Activated CD8-positive, alpha-beta memory T cell treated with anti-CD3 and anti-CD28 coated beads, Interleukin-2, amount 10 ng/mL, durations not matched to agents 7 days and 5 days (primary cell): ENCODE measurements at places on chromosomes 12 and 14. TPM values are rescaled to one million over a fixed set of nuclear protein-coding genes. Genes with fewer than 3 reads are reported as not detected.

DNA sequence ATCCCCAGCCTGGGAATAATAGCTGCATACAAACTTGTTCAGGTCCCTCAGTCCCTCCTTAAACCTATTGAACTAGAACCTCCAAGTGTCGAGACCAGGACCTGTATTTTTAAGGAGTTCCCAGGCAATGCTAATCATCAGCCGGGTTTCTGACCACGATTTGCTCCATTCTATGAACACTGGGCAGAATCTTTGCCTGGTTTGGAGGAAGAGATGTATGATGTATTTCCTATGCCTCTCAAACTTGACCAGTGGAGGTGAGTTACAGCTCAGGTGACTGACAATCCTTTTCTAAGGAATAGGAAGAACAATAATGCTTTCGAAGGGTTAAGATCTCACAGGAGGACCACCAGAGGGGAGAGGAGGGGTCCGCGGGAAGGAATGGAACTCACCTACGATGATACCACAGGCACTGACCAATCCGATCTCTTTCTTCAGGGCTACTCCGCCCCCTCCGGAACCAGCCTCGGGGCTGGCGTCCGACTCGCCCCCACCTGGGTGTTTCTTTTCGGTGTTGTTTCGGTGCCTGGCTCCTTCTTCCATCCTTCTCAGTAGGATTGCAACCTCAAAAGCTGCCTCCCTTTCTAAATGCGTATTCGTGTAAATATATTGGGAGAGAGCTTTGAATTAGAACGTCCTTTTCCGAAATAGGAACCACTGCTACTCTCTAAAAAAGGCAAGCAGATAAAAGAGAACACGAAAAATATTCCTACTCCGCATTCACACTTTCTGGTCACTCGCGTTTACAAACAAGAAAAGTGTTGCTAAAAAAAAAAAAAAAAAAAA is 895 bp downstream of the SLC7A8 start:
- no peaks in the 10 kb centered on the region for H3K36me3 ChIP-seq
- peaks cover 2% of the 10 kb centered on the region for H3K4me1 ChIP-seq
- H3K27me3 ChIP-seq: peaks cover 39% of the 10 kb centered on the region

- H3K36me3 ChIP-seq: peaks cover 5% of the 10 kb centered on the region
- peaks cover 24% of the 10 kb centered on the region for H3K4me1 ChIP-seq
- no peak overlapping the region for H3K4me3 ChIP-seq
- DNase-seq: no peak
These were observed 25.4 kb upstream of the PPP2R5C start for GRCh38 chr14:101736071-101736470.

Gene SMOC1
- not detected for total RNA-seq

Gene LRRC23
- 4.9 TPM for total RNA-seq

DNA sequence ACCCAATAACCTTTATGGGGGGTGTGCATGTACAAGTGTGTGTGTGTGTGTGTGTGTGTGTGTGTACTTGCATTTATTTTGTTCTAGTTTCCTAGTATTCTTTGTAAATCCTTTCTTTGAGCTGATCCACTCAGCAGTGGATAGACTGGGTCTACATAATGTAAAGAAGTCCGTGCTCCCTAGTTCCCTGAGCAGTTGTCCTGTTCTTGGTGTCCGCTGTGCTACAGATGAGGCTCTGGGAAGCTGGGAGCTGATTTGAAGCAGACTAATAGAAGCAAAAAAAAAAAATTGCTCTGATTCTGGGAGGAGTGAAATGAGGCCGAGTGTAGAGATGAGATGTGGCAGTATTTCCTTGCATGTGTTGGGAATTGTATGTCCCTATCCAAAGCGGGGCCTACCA is 150.4 kb upstream of the WSCD2 start:
- H3K4me3 ChIP-seq: no peak overlapping the region
- H3K36me3 ChIP-seq: no peaks in the 10 kb centered on the region
- H3K27ac ChIP-seq: no peak overlapping the region
- H3K4me1 ChIP-seq: no peaks in the 10 kb centered on the region

DNA sequence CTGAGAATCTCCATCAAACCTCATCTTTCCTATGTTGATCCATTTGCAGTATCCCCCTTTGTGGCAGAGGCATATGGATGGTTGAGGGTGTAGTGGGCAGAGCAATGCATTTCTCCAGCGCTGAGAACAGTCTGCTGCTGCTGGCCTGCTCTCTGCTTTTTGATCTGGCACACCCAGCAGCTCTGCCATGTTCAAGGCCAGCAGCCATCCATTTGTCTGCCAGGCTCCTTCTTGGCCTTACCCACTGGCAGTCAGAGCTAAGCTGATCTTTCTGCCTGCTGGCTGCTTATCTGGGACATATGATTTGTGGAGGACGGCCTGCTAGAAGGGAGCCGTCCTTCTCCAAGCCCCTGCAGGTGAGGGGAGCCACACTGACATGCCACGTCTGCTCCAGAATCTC is 17.0 kb downstream of the NPC2 start:
- H3K36me3 ChIP-seq: peaks cover 1% of the 10 kb centered on the region
- no peak for DNase-seq
- no peak overlapping the region for H3K27ac ChIP-seq
- no peaks in the 10 kb centered on the region for H3K4me1 ChIP-seq

Gene BDKRB1
- total RNA-seq: not detected

Gene YLPM1
- total RNA-seq: 64.1 TPM

DNA sequence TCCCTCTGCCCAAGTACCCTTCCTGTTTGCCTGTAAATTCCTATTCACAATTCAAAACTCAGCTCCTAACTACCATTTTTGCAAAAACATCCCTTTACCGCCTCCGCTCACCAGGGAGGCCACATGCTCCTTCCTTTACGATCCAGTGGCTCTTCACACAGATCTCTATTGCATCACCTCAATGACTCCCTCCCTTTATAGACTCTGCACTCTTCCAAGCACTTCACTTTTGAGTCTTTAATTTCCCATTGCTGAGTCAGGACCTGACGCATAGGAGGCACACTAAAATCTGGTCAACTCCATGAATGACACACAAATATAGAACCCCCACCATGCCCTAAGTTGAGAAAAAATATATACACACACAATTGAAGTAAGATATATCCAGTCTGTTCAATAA is 45.9 kb downstream of the PPP1R13B start:
- no peaks in the 10 kb centered on the region for H3K36me3 ChIP-seq
- H3K27me3 ChIP-seq: no peaks in the 10 kb centered on the region
- H3K4me1 ChIP-seq: peaks cover 2% of the 10 kb centered on the region
- H3K4me3 ChIP-seq: no peak overlapping the region
- no peak overlapping the region for H3K27ac ChIP-seq

DNA sequence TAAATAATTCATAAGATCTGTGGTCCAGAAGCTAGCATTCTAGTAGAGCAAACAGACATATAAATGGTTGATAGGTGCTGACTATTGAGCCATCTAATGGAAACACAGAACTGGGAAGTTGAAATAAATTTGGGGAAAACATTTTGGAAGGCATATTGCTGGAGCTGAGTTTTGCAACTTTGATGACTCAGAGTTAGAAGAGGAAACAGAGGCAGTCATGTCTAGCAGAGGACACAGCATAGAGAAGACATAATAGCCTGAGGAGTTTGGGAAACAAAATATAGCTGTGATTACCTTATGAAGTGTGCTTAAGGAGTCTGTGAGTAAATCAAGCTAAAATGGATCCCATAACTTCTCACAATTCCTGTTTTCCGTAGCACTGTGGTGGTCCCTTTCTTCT is 86.9 kb upstream of the FLRT2 start:
- no peak overlapping the region for H3K4me3 ChIP-seq
- H3K36me3 ChIP-seq: no peaks in the 10 kb centered on the region
- H3K27ac ChIP-seq: no peak overlapping the region
- DNase-seq: no peak

DNA sequence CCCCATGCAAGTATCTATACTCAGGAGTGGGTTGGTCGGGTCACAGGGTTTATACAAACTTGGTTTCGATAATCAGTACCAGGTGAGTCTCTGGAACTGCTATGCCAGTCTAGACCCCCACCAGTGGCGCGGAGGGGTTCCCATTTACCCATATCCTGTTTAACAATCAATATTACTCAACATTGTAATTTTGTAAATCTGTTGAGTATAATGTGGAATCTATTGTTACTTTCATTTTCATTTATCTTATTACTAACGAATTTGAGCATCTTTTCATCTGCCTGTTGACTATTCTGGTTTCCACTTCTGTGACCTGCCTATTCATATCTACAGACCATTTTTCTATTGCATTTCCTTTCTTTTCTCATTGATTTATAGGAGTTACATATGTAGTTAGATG is 275.2 kb upstream of the CRY1 start:
- peak overlapping the region; percentile 97 for H3K27ac ChIP-seq
- peaks cover 63% of the 10 kb centered on the region for H3K4me1 ChIP-seq
- DNase-seq: peak; percentile 75
- peak overlapping the region; percentile 75 for H3K4me3 ChIP-seq
- no peaks in the 10 kb centered on the region for H3K27me3 ChIP-seq

DNA sequence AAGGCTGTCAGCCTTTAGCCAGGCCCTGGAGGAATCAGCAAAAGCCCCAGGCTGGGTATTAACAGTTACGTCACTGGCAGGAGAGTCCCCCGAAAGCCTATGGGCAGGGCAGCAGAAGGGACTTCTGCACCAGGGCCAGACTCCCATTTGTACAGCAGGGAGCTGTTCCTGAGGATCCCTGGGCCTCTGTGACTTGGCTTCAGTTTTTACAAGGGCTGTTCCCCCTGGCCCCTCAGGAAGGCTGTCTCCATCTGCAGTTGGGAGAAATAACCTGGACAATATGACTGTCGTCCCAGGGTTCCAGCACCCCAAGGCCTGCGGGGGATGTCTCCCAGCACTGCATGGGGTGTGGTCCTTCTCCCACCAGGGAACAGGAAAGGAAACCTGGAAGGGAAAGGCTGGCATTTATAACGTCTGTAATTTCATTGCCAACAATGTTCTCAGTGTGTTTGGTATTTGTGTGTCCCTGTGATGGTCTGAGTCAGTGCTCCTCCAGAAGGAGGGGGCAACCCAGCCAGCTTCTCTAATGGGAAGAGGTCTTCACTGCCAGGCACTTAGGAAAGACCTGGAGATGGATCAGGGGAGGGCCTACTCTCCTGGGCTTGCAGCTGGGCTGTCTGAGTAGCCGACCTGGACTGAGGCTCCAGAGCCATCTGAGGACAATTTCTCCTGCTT is 42.4 kb downstream of the ERH start:
- no peaks in the 10 kb centered on the region for H3K36me3 ChIP-seq
- H3K4me3 ChIP-seq: no peak overlapping the region
- DNase-seq: no peak
- no peak overlapping the region for H3K27ac ChIP-seq
- H3K27me3 ChIP-seq: no peaks in the 10 kb centered on the region

Gene CLEC9A
- total RNA-seq: not detected

DNA sequence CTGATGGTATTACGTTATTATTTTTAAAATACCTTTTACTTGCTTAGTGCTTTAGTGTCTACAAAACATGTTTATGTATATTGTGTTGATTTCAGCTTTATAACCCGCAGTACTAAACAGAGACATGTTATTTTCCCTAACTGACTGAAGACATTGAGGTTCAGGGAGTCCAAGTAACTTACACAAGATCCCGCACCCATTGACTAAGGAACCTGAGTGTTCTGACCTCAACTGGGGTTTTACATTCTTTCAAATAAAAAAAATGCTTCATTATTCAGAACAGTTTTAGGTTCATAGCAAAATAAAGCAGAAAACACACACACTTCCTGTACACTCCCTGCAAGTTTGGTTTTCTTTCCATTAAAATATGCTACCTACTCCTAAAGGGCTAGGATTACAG is 60.4 kb upstream of the METAP2 start:
- no peak overlapping the region for H3K4me3 ChIP-seq
- H3K27ac ChIP-seq: no peak overlapping the region
- DNase-seq: no peak
- no peaks in the 10 kb centered on the region for H3K4me1 ChIP-seq
- peaks cover 18% of the 10 kb centered on the region for H3K27me3 ChIP-seq

GRCh38 chr14:45181329-45181728 is 45.6 kb downstream of the FANCM start:
- no peak overlapping the region for H3K4me3 ChIP-seq
- no peak for DNase-seq
- no peaks in the 10 kb centered on the region for H3K27me3 ChIP-seq
- H3K4me1 ChIP-seq: no peaks in the 10 kb centered on the region
- H3K27ac ChIP-seq: no peak overlapping the region

Gene TMEM132C
- total RNA-seq: not detected

Gene FOXG1
- not detected for total RNA-seq

Gene CYP46A1
- total RNA-seq: 0.15 TPM

DNA sequence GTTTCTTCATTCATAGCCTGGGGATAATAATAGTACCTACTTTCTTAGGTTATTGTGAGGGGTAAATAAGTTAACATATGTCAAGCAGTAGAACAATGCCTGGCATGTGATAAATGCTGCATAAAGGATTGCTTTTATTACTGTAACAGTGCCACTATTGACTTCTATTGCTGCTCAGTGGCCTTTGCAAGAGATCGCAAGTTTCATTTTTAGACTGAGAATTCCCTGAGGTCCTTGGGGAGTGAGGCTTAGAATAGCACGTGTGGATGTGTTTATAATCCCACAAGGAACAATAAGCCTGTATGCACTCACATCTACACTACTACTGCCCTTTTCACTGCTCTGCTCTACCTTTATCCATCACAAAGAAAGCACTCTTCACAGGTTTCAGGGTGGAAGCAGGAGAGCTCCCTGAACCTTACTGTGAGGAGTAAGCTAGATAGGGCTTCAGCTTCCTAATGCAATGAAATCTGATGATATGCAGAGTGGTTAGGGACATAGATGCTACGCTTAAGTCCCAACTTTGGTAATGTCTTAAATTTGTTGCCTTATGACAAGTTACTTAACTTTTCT is 302.6 kb downstream of the SNAPC1 start:
- H3K36me3 ChIP-seq: no peaks in the 10 kb centered on the region
- DNase-seq: no peak
- no peak overlapping the region for H3K4me3 ChIP-seq
- no peaks in the 10 kb centered on the region for H3K4me1 ChIP-seq

DNA sequence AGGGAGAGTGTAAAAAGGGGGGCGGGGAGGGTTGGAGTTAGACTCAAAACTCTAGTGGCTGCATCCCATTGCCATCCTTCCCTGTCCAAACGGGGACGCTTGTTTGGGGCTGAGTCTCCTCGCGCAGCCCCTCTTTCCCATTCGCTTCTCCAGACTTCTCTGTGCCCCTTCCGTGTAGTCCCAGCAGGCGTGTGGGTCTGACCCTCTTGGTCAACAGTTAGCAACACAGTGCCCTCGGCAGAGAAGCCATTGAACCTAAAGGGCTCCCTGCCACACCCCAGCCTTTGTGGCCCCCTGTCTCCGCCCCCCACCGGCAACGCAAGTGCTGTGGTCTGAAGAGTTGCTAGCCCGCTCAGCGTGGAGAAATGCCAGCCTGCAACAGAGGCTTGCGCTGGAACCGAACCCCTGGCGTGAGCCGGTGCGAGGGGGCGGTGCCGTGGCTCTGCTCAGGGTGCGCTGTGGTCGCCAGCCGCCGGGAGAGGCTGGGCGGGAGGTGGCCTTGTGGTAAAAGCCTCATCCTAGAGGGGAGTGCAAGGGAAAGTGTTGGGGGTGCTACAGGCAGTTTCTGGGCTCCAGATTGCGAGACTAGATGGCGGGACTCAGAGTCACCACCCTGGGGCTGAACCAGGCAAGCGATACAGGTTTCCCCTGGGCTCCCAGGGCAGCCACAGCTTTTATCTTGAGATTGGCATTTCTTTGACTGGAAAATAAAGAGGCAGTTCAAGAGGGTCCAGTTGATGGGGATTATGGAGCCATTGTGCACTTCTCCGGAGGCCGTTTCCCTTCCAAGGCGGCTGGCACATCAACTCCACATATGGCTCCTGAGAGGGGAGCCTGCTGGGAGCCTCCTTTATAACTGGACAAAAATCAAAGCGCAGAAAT is 2.1 kb downstream of the PLXNC1 start:
- peaks cover 63% of the 10 kb centered on the region for H3K27me3 ChIP-seq
- H3K4me1 ChIP-seq: peaks cover 13% of the 10 kb centered on the region
- H3K4me3 ChIP-seq: peak overlapping the region; percentile 86
- peak overlapping the region; percentile 56 for H3K27ac ChIP-seq
- H3K36me3 ChIP-seq: peaks cover 8% of the 10 kb centered on the region
